A172 (cell line): ENCODE measurements at places on chromosomes 11 and 22. TPM values are rescaled to one million over a fixed set of nuclear protein-coding genes. Genes with fewer than 3 reads are reported as not detected.

MYO18B gene
- total RNA-seq: 0.05 TPM in 1 of 2 replicates, not detected in the other

DNA sequence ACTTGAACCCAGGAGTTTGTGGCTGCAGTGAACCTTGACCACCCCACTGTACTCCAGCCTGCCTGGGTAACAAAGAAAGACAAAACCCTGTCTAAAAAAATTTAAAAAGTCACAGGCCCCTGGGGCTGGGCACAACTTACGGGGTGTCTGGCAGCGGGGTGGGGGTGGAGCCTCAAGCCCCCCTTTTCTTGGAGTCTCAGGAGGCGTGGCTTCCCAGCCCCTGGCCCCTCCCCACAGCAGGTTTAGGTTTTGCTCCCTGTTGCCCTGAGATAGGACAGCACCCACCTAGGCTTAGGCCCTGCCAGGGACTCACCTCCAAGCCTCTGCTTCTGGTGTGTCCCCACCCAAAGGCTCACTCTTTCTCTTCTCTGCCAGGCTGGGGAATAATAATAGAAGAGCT is 22.4 kb downstream of the MGAT3 start:
- no peak for DNase-seq

DNA sequence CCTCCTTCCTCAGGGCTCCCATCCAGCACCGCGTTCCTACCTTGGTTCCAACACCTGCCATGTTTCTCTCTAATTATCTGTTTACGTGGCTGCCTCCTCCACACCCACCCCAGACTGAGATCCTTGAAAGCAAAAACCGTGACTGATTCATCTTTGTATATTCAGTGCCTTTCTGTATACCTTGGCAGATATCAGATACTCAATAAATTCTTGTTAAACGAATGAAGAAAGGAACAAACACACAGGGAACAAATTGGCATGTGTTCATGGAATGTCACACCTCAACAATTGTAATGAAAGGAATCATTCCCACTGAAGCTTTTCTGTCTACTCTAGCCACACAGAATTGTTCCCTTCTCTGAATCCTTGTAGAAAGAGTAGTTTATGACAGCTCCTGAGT is 20.4 kb upstream of the LRRC55 start:
- no peak for DNase-seq

CTSC gene
- 38.8 and 50.2 TPM in 2 replicates for total RNA-seq

- no peak for DNase-seq
Observed at GRCh38 chr11:121521145-121522042, 68.6 kb upstream of the SORL1-AS1 start.

GRCh38 chr11:117932947-117933346 is 3.7 kb upstream of the TMPRSS13 start:
- DNase-seq: no peak

GRCh38 chr11:65863889-65864705 is 3.9 kb downstream of the MUS81 start:
- no peak for DNase-seq

GRCh38 chr11:63507511-63507910 is 1.6 kb downstream of the LGALS12 start:
- no peak for DNase-seq

RFPL1 gene
- not detected in 2 replicates for total RNA-seq

MARK2 gene
- total RNA-seq: 14.8 TPM in 2 replicates

- DNase-seq: no peak
Observed at GRCh38 chr22:19645391-19645790, 68.9 kb upstream of the SEPTIN5 start.

DNA sequence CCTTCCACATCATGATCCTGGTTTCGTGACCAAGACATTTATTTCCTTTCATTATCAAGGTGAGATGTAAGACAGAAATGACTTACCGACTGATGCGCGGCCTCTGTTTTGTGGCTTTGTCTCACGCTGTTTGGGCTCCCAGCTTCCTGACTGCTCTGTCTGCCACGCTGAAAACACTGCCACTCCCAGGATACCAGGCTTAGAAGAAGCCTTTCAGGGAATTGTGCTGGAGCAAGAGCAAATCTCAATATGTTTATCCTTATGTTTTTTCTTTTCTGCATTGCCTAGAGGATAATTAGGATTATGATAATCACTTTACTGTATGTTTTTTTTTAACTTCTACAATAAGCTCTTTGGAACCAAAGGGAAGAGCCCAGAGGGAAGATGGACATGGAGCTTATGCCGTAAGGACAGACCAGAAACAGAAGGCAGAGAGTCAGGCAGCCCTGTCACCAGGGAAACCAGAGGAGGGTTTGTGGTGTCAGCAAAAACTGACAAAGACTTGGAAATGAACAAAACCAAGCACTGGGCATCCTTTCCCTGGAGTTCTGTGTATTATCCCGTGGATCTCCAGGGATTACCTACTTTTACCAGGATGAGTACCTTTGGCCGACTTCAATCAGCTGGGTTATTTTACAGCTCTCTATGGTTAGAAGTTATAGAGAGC is 68.2 kb upstream of the ISX start:
- no peak for DNase-seq

- DNase-seq: no peak
Observed at GRCh38 chr11:33608386-33608785, 92.2 kb downstream of the C11orf91 start.

DNA sequence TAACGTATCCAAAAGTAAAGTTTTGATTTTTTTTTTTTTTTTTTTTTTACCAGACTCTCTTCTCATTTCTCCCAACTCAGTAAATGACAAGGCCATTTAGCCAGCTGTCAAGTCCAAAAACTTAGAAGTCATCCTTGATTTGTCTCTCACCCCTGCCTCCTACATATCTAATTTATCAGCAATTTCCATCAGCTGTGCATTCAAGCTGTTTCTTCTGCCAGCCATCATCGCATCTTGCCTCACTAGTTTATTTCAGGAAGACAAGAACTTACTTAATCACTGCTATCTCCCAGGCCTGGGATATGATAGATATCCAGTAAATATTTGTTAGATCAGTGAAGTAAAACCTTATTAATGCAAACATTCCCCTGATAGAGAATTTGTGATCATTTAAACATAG is 47.6 kb downstream of the SCGB1A1 start:
- DNase-seq: no peak

MED15 gene
- total RNA-seq: 24.7 and 29.7 TPM in 2 replicates

DNA sequence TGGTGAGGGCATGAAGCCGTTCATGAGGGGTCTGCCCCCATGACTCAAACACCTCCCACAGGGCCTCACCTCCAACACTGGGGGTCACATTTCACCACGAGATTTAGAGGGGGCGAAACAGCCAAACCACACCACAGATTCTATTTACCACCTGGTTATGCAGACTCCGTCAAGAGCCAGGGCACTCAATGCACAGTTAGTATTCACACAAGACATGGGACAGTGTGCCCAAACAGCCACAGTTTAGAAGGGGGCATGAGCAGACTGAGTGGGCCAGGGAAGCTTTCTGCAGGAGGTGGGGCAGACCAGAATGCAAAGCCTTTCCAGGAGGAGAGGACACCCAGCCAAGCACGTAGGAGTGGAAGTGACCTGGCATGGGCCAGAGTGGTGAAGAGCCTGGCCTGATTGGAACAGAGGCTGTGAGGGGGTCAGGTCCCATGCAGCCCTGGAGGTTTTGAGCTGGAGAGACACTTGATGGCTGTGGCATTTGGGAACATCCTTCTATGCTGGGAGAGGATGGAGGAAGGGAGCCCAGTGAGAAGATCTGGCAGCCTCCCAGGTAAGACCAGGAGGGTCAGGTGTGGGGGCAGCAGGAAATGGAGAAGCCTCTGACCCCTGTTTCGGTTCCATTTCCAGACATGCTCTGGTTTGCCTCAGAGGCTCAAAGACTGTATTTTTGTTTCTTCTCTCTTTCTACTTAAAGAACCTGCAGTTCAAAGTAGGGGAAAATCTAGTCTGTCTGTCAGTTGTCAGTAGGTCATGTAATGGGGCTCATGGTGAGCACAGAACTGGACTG is 199.1 kb upstream of the NCAM1 start:
- no peak for DNase-seq

GRCh38 chr11:561148-562003 is 606 bp downstream of the RASSF7 start:
- DNase-seq: peak; percentile 49

DCDC1 gene
- total RNA-seq: 0.05 TPM in 1 of 2 replicates, not detected in the other

DNA sequence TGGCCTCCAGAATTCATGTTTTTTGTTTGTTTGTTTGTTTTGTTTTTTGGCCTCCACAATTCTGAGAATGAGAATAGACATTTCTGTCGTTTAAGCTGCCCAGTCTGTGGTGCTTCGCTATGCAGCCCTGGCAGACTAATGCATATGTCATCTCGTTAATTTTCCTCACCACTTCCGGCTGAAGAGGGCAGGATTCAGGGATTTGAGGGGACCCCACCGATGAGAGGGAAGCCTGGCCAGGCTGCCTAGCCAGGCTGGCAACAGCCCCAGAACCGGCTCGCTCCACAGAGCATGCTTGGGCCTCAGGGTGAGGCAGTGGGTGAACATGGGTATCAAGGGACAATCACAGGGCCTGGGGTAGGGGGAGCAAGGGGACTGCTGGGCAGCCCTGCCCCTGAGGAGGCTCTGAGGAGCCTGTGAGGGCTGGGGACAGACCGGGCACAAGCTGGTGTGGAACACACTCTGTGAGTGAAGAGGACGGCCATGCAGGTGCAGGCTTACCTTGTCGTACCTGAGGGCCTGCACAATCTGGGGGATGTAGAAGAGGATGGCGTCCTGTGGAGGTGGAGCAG is 47.8 kb upstream of the SERPIND1 start:
- DNase-seq: peak; percentile 48

TPST2 gene
- total RNA-seq: 5.5 and 9.5 TPM in 2 replicates

CHRDL2 gene
- not detected in 2 replicates for total RNA-seq

DNA sequence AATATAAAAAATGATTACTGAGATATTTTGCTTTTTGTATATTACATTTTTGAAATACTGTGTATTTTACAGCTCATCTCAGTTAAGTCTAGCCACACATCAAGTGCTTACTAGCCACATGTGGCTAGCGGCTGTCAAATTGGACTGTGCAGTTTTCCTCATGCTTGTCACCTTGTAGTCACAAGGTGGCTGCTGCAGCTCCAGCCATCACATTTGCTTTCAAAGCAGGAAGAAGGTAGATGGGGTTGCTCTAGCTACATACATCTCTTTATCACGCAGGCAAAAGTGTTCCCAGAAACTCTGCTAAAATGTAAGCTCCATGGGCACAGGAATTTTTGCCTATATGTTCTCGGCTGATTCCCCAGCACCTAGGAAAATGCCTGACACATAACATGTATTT is 61.5 kb downstream of the MICAL2 start:
- DNase-seq: no peak

GRCh38 chr11:67691149-67691548 is 16.7 kb upstream of the ALDH3B2 start:
- no peak for DNase-seq

- DNase-seq: no peak
Observed at GRCh38 chr11:117814766-117815261, 9.7 kb downstream of the FXYD2 start.

SLC7A4 gene
- not detected in 2 replicates for total RNA-seq

GRCh38 chr22:20400606-20401375 is 6.8 kb downstream of the ZNF74 start:
- no peak for DNase-seq
